ENCODE measurements at places on chromosomes 5 and 9. TPM values are rescaled to one million over a fixed set of nuclear protein-coding genes. Genes with fewer than 3 reads are reported as not detected.
A peak's percentile ranks its signal among the peaks of the same experiment; 100 is the strongest.

GRCh38 chr9:70883056-70883455 is 238.4 kb downstream of the TRPM3 start:
- DNase-seq, result no peak

GRCh38 chr5:126938466-126938865 is 91.9 kb downstream of the MARCHF3 start:
- no peak for DNase-seq

DNA sequence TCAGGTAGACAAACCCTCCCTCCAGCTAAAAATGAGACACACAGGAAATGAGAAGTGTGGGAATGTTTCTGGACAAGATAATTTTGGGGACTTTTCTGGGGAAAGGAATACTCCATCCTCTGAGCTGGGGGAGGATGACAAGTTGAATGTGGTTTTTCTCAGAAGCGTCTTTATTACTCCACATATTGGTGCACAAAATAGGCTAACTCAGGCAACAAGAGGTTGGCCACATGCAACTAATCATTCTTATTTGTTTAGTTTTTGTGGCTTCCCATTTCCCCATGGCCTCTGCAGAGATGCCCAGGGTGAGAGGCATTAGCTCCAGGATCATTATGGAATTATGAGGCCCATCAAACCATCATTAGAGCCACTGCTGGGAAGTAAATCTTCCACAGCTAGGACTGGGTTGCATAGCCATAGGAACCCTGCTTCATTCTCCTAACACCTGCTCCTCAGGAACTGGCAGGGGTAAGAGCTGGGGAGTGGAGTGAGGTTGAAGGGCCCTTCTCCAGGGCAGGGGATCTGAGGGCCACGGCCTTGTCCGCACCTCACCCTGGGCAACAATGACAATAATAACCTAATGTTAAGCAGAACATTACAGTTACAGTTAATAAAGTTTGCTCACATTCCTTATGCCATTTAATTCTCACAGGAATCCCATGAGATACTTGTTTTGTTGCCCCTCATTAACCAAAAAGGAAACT is 9.3 kb upstream of the SIL1 start:
- no peak for DNase-seq

GRCh38 chr5:124842725-124843595 is 96.5 kb upstream of the ZNF608 start:
- DNase-seq, result no peak

DNA sequence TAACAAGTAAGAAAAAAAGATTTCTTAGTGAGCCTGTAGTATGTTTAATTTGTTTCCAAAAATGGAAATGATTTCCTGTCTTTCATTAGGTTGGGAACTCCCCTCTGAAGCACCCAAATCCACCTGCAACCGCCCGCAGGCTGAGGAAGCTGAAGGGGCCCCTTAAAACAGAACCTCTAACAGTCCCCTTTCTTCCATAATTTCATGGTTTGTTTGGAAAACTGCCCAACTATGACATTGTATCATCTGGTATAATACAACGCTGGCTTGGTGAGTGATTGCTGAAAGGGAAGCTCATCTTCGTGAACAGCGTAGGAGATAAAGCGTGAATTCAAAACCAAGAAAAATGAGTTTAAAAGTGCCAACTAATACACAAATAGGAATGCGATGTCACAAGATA is 215.5 kb downstream of the FSTL4 start:
- DNase-seq, result no peak

- no peak for DNase-seq
Observed at GRCh38 chr5:83563631-83564030, 92.1 kb downstream of the VCAN start.

- no peak for DNase-seq
Observed at GRCh38 chr9:35027374-35027773, 37.8 kb downstream of the DNAJB5 start.

DNA sequence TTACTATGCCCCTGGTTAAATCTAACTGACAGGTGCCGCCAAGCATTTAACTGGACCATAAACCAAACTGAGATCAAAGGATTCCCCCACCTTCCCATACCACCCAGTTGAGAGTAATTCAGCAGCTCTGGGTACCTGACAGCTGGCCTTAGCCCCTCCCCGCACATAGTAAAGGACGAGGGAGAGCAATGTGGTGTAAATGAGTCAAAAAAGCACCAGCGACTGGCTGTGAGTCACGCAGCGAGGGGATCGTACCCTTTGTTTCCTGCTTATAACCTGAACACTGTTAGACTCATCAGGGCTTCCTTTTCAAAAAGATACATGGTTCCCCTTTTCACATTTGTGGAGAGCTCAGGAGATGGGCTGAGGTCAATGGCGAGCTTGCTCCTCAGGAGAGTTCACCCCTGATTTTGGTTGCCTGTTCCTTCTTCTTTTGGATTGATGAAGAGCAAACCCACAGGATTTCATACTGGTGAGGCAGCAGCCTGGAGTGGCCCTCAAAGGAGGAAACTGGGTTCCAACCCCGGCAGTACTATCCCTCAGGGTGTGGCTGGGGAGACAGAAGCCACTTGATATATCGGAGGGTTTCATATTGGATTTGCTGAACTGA is 71.5 kb downstream of the ANKRD33B start:
- peak; percentile 93 for DNase-seq

MUSK gene
- total RNA-seq, result not detected

GKAP1 gene
- 2.2 TPM for total RNA-seq

DNA sequence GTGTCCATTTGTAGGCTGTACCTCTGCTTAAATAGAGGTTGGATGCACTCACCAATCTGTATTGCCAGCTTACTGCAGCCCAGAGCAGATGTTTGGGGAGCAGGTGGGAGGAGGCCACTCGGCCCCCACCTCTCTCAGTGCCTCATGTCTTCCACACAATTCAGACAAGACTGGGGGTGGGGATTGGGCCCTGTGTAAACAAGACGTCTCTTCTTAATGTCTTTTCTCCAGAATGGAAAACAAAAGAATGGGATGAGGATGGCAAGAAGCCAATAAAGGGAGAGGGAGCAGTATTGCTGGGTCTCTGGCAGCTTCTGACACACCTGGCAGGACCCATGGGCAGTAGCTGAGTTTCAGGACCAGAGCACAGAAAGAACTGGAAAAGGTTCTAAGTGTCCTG is 64.9 kb downstream of the SIL1 start:
- no peak for DNase-seq

GPR150 gene
- 0.28 TPM for total RNA-seq

FOXI1 gene
- not detected for total RNA-seq

- peak; percentile 91 for DNase-seq
Observed at GRCh38 chr9:89502038-89502601, 4.2 kb upstream of the SEMA4D start.

DNA sequence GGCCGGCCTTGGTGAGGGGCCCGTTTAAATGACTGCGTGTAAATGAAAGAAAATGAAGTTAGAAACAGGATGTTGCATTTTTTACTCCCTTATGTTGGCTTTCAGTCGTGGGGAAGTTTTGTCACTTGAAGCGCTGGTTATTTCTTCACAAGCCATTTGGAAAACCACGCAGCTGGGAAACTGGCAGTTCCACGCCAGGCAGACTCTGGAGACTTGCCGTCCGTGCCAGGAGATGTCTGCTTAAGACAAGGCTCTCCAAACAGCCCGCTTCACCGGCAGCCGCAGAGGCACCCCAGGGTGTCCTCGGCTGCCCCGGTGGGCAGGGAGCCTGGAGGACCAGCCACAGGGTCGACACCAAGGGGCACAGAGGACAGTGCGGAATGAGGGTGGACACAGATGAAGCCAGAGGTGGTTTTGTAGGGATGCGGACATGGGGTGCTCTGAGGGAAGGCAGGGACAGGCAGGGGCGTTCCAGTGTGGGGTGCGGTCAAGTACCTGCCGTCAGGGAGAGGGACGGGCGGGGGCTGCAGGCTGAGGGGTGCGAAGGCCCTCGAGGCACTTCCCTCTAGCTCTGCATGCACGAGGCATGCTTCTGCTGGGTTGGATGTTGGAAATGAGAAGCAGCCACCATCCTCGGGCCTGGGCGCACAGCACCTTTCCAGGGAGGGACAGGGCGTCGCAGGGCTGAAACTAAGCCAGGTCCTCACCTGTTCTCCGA is 11.1 kb upstream of the AJM1 start:
- DNase-seq, result no peak

GRCh38 chr5:136103118-136103517 is 29.5 kb upstream of the SMAD5 start:
- DNase-seq, result no peak

DNA sequence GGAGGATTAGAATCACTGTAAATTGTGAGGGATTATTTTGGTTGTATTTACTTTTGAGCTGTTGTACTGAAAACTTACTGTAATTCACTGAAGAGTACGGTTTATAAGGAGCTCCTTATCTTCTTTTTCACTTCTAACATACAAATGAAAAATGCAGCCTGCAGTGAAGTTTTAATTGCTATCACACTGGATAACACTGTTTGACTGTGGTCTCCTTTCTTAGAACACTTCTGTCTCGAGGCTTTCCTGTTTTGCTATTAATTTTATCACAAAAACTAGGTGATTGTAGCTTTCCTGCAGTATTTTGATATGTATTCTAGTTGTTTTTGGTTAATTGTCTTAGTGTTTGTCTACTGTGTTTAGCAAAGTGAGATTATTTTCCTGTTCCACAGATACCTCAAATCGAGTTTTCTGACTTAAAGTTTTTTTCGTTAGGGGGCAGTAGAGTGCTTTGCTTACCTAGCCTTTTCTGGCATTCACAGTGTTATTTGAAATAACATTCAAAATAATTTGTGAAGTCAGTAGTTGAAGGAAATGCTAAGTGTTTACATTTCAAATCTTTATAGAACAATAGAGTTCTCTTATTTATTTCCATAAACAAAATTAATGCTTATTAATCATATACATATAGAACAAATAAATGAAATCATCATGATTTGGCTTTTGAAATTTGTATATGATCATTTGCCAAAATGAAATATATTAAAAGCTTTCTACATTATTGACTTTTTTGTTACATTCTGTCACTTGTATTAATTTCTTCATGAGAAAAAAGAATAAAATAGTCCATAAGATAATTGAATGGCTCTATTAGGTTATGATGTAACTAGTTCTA is 52.9 kb downstream of the COMMD10 start:
- DNase-seq, result no peak

- no peak for DNase-seq
Observed at GRCh38 chr5:150349681-150350275, 7.7 kb upstream of the TCOF1 start.

CTSV gene
- 0.38 TPM for total RNA-seq

GRCh38 chr5:54207566-54207965 is 102.8 kb downstream of the ARL15 start:
- DNase-seq, result no peak

GRCh38 chr9:91308191-91308590 is 53.5 kb downstream of the AUH start:
- no peak for DNase-seq

PITX1 gene
- total RNA-seq, result 0.14 TPM

IFNA13 gene
- total RNA-seq, result not detected

DNA sequence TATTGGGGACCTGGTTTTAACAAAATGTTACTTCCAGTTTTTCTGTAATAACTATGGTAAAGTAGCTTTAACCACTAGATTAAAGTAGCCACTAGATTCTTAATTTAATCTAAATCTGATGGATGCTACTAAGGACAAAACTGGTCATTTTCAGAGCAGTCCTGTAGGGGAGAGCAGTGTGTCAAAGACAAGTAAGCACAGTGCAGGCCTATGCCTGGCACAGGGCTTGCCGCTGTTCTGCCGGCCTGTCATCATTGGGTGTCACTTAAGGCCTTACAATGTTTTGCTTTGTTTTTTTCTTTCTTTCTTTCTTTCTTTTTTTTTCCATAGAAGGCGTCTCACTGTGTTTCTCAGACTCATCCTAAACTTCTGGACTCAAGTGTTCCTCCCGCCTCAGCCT is 53.0 kb upstream of the NXNL2 start:
- DNase-seq, result no peak

DNA sequence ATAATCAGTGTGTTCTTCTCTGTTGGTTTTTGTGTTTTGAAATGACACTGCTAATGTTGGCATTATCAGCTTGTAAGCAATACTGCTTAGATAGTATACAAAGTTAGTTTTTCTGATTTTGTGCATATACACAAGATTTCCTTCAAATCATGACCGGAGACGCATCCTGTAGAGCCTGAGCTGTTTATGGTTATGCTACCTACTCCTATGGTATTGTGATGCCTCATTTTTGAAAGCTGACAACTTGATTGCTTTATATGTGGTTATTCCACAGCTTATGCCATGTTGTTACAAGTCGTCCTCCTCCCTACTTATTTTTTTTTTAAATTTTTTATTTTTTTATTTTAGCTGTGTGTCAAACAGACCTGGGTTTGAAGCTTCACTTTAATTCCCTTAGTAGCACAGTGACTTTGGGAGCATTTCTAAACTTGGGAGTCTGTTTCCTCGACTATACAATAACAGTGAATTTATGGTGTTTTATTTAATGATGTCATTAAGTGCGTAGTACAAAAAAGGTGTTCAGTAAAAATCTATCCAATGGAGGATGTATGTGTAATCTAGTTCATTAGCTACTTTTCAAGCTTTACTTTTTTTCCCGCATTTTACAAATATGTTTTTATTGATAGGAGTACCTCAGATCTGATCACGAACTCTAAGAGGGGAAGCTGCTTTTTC is 59.5 kb downstream of the PARP8 start:
- DNase-seq, result no peak

DNA sequence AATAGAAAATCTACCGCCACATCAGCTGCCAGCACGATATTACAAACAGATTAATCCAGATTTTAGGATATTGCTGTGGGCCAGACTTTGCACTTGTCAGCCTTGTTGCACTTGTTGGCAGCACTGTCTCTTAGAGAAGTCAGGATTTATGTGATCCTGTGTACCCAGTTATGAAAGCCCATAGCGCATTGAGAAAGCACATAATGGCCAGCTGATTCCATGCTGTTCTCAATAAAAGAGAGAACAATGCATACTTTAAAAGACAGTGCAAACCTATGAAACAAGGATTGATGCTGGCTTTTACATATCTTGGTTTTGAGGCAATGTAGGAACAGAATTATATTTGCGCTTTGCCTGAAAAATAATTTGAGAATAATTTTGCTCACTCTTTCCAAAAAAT is 140.8 kb downstream of the CEP120 start:
- DNase-seq, result no peak

DNA sequence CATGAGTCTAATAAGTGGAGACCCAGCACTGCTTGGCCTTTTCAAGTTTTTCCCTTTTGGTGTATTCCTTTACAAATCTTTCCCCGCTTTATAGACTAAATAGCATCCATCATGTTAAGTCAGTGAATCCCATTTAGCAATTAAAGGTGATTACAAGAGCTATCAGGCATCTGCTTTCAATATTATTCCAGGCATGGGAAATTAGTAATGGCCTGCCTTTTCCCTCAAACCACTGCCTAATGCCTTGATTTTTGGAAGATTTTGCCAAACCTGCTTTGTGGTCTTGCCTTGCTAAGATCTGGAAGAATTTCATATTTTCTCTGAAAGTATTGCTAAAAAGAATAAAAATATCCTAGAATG is 102.8 kb upstream of the GNA14 start:
- no peak for DNase-seq

CCDC152 gene
- 6.4 TPM for total RNA-seq
